ENCODE measurements at places on chromosomes 1 and 21.

GRCh38 chr1:6287029-6287428 lies 26.1 kb upstream of the GPR153 start:
- no peak for DNase-seq

DNA sequence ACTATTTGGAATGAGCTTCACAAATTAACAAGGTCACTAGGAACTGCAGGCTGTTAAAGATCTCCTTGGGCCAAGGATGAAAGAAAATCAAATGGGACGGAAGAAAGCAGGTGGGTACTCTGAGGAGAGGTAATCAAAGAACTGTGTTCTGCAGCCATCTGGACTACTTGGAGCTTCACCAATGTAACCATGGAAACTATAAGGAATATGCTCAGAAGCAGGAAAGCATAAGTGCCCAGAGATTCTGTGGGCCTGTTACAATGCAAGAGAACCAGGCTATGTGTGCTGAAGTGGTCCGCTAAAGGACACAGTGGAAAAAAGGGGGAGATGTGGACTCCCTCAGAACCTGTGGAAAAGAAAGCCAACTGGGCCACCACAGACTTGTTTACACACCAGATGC lies 238.5 kb downstream of the PTGER3 start:
- no peak for DNase-seq

GRCh38 chr1:16387201-16388188 lies 20.5 kb downstream of the SZRD1 start:
- no peak for DNase-seq

GRCh38 chr1:108862017-108862610 lies 5.2 kb upstream of the AKNAD1 start:
- DNase-seq, result no peak

DNA sequence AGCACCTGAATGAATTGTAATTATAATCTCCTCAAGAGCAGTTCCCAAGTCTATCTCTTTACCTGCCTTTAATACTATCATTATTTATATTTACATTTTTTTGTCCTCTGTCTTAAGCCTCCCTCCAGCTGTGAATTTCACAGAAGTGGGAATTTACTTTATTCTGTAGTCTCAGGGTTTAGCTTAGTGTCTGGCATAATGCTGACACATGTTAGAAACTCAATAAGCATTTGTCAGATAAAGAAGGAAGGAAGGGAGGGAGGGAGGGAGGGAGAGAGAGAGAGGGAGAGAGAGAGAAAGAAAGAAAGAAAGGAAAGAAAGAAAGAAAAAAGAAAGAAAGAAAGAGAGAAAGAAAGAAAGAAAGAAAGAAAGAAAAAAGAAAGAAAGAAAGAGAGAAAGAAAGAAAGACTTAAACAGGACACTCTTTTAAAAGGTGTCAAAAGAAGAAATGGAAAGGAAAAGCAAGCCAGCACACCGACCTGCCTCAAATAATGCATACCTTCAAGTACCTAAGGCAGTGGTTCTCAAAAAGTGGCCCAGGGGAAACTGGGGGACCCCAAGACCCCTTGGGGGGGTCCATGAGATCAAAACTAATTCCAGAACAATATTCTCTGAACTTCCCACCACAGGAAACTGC lies 1.8 kb upstream of the PGLYRP4 start:
- no peak for DNase-seq

DNA sequence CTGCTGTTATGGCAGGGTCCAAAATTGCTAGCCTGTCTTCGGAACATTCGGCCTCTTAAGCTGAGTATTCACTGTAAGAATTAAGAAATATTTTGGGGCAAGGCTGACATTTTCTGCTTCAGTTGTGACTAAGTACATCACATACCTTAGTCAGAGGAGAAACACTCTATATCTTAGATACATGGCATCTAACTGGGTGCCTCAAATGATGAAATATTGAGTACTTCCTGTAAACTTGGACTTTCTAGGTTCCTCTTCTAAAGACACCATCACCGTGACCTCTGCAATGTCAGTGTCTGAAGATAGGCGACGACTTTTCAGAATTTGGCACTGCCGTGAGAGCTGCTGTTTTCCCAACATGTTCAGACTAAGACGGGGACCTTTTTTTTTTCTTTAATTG lies 65.6 kb downstream of the PCBP3 start:
- no peak for DNase-seq

GRCh38 chr1:242065813-242066212 lies 66.9 kb upstream of the MAP1LC3C start:
- DNase-seq, result no peak

GRCh38 chr1:6272868-6273267 lies 12.0 kb upstream of the GPR153 start:
- DNase-seq, result peak; percentile 35

- no peak for DNase-seq
Observed at GRCh38 chr1:64060611-64061302, 142.7 kb upstream of the UBE2U start.

GRCh38 chr1:3031401-3032221 lies 10.3 kb downstream of the ACTRT2 start:
- no peak for DNase-seq

DNA sequence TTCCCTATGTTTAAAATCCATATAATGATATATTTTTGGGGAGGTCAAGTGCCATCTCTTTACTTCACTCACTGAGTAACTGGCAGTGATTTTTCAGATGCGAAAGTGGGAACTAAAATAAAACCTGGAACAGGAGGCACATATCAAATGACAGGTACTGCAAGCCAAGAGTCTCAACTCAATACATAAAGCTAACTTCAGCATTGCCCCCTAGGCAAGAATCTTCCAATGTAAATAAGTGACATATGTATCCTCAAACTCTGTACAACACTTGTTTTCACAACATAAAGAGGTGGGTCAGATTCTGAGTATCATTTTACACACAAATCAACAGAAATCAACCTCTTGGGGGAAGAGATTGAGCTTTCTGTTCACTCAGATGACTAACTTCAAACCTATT lies 18.1 kb downstream of the DCAF8 start:
- DNase-seq, result no peak

GRCh38 chr1:214017191-214017982 lies 29.6 kb downstream of the PROX1 start:
- DNase-seq, result no peak

GRCh38 chr1:216281757-216282156 lies 141.5 kb downstream of the USH2A start:
- no peak for DNase-seq

DNA sequence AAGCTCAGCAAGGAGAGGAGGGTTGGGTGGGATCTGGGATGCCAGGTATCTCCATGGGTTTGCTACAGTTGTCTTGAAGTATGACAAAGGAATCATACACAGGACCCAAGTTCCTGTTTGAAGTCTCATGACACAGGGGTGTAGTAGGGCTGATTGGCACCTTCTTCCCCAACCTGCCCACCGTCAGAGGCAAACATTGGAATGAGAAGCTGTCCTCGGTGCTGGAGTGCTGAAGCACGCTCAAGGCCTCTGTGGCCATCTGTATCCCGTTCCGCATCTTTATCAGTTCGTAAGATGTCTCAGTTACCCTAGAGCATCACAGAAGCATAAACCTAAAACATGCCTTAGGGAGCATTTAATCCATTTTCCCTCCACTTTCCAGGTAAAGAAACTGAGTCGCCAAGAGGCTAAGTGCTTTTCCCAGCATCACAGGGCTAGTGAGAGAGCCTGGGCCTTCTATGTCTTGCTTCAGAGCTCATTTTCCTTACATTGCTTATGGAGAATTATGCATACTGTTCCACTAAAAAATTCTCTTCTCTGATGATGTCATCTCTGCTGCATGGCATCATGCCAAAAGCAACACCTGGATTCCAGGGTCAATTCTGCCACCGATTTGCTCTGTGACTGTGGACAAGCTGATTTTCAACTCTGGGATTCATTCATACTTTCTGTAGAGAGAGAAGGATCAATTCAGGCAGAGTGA lies 34.2 kb downstream of the VWA5B1 start:
- DNase-seq, result no peak

GRCh38 chr1:14649976-14650375 lies 51.5 kb downstream of the KAZN start:
- no peak for DNase-seq

DNA sequence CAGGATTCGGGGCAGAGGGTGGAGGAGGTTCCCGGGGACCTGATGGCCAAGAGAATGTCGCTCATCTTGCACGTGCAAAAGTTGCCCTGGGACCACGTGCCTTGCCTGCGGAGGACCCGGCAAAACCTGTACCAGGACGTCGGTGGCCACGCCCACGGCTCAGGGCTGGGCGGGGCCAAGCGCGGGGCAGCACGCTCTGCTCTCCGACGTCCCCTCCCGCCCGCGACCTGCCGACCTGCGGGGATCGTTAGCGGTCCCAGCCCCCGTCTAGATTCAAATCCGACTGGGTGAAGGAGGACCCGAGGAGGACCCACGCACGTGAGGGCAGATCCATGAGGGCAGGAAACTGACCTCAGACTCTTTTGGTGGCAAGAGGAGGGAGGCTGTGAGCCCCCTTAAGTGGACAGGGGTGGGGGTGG lies at the start of gene C1orf167:
C1orf167 (plus strand) TSS at position 206 of the 419 bp plus-strand sequence. CDS start 2,208 bp downstream, outside the sequence.
- DNase-seq, result peak; percentile 59

DNA sequence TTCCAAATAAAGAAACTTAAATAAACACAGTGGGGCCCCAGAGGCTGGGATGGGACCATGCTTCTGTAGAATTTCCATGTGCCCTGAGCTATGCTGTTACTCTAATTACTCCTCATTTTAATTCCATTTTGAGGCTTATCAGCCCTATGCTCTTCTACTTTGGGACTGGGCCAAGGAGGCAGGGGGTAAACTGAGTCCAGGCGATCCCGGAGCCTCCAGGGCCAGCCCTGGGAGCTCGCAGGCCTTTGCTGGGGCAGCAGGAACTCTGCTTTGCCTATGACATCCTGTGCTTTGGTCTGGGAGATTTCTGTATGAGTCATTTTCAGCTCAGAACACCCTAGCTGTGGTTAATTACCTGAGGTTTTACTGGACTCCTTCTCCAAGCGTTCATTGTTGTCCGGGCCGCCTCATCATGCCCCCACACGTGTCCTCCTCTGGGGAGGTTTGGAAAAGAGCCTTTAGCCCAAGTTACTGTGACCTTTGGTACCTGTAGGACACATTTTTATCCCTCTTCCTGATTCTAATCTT lies 95.7 kb downstream of the RHOU start:
- no peak for DNase-seq

DNA sequence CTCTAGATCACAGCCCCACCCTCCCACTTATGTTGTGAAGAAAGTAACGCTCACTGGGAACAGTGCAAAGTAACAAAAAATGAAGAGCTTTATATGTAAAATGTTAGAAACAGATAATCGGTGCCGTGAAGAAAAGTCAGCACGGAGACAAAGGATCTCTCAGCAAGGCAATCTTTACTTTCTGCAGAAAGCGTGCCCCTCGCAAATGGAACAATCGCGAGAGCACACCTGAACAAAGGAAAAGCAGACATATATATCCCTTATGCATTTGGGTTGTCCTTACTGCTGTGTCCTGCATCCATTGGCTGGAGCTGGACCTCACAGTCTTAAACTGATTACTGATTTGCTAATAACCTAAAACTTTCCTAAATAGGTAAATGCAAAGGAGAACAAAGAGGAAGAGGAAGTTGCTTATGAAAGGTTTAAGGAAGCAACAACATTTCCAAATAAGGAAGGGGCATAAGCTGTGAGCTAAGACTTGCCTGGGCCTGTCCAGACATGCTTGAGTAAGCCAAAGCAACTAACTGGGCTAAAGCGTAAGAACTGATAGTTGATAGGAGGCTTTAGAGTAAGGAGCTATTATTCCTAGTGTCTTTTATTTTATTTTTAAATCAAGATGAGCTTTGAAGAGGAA lies 89.7 kb downstream of the GTF2B start:
- no peak for DNase-seq

DNA sequence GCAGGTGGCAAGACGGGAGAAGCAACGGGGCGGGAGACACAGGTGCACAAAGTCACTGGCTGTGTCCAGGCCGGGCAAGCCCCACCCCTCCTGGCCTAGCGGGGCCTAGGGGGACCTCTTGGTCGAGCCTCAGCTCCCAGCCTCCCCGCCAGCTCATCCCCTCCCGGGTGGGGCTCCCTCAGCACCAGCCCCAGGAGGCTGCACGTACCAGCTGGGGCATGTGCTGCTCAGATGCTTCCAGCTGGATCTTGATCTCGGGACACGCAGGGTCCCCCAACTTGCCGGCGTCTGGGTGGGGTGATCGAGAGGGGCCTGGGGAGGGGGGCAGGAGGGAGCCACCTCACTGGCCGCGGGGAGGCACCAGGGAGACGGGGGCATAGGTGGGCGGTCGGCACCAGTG lies 71.4 kb downstream of the RAP1GAP start:
- DNase-seq, result no peak

DNA sequence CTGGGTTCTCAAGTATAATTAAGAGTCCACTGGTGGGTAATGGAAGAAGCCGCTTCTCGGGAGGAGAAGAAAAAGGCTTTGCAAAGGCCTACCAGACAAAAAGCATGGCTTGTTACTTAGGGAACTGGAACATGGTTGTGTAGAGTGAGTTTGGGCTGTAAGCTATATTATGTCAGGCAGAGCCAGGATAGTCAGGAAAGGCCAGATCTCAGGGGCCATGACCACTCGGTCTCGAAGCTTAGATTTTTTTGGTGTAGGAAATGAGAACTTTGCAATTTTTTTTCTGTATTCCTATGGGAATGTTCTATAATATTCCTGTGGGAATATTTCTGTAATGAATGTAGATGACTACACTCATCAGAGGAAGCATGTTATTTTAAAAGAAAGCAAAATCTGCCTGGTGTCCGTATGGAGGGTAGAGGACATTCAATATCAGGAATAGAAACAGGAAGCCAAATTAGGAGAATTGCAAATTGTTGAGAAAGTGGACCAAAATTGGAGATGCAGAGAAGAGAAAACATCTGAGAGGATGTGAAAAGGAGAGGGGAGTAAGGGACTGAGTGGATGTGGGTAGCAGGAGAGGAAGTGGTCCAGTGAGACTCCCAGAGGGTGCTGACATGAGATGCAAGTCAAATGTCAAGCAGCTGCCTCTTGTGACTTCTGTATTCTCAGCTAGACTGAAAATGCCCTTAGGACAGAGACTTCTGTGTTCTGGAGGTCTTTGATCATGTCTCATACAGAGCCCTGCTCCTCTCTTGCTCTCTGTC lies 45.2 kb upstream of the HAO2 start:
- DNase-seq, result no peak

GRCh38 chr1:160781186-160781766 lies 14.7 kb upstream of the LY9 start:
- DNase-seq, result peak; percentile 86

DNA sequence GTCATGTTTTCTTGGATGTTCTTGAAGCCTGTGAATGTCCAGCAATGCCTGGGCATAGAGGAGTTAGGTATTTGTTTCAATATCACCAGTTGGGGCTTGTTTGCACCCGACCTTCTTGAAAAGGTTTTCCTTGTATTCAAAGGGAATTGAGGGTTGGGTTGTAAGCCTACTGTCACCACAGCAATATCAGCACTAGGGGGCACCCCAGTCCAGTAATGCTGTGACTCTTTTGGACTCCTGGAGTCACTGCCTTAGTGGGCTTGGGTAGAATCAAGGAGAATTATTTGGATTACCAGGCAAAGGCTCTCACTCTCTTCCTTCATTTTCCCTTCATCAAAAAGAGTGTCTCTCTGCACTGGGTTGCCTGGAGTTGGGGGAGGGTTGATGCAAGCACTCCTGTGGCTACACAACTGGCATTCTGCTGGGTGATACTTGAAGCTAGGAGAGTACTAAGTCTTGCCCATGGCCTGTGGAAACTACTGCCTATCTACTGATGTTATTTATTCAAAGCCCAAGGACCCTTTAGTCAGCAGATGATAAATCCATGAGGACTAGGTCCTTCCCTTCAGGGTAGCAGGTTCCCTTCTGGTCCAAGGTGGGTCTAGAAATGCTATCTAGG lies 34.5 kb downstream of the OR10R2 start:
- peak; percentile 53 for DNase-seq
